ENCODE measurements at places on chromosomes 11 and 22.

GRCh38 chr11:118679483-118679882, at the start of gene TREH:
Gene TREH (minus strand): TSS chr11:118679650. CDS start chr11:118679627, 23 bp downstream.
- DNase-seq: no peak

- DNase-seq: peak; percentile 80
Observed at GRCh38 chr11:134272381-134273316, 3.5 kb upstream of the GLB1L3 start.

- no peak for DNase-seq
Observed at GRCh38 chr22:24407884-24408283, 19.5 kb upstream of the ADORA2A start.

GRCh38 chr11:47257517-47258316, at the start of gene NR1H3:
Gene NR1H3 (plus strand): TSS chr11:47257996. CDS start chr11:47259217, 1,221 bp downstream.
- DNase-seq: no peak

DNA sequence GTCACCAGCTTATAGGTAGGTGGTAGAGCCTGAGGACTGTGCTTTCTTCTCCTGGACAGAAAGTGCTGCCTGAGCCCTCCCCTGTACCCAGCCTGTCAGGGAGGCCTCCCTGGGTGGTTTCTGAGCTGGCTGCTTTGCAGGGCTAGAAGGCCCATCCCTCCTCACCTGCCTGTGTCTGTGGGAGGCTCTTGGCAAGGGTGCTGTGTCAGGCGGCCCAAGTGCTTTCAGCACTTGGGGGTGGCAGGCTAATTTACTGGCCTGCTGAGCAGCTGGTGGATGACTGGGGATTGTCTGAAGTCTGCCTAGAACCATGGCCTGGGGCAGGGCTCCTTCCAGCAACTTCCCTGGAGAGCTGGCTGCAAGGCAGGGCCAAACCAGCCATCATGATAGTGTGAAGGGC, 139.0 kb upstream of the NAV2 start:
- no peak for DNase-seq

GRCh38 chr22:42860968-42861367, 3.9 kb upstream of the ARFGAP3 start:
- DNase-seq: no peak

- DNase-seq: no peak
Observed at GRCh38 chr22:33213383-33214075, 155.3 kb upstream of the SYN3 start.

DNA sequence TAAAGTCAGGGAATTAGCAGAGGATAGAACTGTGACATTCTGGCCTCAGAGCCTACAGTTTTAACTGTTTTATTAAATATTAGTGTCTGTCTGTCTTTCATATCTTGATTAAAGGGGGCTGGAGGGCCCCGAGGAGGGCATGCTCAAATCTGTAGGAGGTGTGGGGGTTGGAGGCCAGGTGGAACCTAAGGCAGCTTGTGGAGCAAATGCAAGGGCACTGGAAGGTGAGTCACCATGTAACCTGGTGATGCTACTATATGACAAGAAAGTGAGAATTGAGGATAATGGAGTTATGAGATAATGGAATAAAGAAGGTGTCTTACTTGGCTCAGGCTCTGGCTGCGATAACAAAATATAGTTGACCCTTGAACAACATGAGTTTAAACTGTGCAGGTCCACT, 27.3 kb upstream of the TMEM86A start:
- DNase-seq: no peak

GRCh38 chr22:40485813-40486667, 115.6 kb downstream of the SGSM3 start:
- DNase-seq: no peak

DNA sequence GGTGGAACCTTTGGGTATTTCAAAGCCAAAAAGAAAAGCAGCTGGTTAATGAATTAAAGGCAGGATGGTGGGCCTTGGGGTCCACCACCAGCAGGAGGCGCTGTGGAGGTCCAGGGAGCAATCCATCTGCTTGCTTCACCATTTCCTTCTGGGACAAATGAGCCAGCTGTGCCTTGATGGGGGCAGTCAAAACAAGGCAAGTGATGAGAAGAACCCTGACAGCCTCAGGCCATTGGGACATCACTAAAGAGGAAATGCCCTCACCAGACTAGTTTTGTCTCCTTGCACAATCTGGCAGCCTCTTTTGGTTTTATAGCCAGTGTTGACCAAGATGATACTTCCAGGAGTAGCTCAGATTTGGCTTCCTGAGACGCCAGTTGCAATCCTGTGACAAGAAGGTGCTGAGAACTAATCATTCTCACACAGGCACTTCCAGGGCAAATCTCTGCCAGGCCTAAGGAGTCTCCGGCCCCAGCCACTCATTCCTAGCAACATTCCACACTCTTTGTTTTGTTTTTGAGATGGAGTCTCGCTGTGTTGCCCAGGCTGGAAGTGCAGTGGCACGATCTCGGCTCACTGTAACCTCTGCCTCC, 38.2 kb upstream of the WEE1 start:
- DNase-seq: peak; percentile 72

DNA sequence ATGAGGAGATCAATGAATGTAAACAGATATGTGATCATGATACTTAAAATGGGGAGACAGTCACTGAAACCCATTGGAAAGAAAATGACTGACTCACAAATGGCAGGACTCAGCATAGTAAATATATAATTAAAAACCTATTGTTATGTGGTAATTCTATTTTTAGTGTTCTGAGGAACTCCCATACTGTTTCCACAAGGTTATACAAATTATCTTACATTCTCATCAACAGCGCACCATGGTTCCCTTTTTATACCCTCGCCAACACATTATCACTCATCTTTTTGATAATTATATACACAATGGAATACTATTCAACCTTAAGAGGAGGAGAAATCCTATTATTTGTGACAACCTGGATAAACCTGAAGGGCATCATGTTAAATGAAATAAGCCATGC, 17.1 kb downstream of the OR5B21 start:
- no peak for DNase-seq

DNA sequence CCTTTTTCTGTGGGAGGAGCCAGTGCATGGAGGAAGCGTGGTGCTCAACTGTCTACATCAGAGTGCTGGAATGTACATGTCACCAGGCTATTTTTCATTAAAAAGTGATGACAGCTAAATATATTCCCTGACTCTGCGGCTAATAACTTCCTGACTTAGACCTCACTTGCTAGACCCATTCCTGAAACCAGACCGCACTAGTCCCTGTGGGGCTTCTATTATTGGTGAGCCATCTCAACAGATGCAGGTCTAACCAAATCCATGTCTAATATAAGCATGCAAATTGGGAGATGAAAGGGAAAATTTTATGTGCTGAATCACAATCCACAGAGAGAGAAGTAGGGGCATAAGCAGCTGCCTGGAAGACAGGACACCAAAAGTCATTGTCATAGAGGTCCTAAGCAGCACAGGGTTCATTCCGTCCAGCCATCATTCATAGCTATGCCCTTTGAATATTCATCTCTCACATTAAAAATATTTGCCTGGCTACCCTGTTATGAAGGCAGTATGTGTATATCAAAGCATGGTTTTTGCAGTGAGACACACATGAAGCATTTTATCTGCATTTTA, 110.9 kb upstream of the BLID start:
- no peak for DNase-seq

GRCh38 chr11:88169881-88170280, 5.4 kb downstream of the RAB38 start:
- no peak for DNase-seq
